ENCODE measurements at places on chromosomes 2 and 18.
A peak's percentile ranks its signal among the peaks of the same experiment; 100 is the strongest.

DNA sequence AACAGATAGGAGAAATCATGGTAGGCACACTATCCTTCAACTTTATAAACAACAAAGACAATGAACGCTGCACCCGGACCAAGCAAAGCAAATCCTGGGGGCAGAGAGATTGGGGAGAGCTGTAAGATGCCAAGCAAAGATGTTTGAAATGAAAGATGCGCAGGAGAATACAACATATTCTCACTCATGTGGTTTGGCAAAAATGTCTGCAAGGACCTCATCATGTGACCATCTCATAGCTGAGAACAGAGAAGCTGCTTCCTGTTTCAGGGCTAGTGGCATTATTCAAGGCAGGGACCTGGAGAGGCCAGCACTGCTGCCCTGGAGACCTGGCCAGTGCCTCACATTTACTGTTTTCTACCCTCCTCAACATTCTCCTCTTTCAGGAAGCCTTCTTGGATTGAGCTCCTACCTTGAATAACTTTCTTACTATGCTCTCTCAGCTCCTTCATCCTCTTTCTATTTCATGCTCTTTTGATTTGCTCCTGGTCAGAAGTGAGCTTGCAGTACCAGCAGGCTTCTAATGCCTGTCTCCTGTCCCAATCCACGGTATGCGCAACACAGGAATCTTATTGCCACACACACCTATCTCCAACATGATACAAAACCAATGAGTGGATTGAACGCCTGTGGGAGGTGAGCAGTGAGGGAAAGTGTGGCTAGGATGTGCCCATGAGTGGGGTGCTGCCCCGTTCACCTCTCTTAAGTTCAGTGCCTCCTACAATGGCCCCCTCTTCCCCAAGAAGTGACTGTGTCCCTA, 133.0 kb downstream of the CELF4 start:
- DNase-seq = no peak

- DNase-seq = no peak
Observed at GRCh38 chr2:237184192-237184918, 98.7 kb downstream of the COPS8 start.

GRCh38 chr2:155021618-155022017, 323.1 kb downstream of the KCNJ3 start:
- no peak for DNase-seq

DNA sequence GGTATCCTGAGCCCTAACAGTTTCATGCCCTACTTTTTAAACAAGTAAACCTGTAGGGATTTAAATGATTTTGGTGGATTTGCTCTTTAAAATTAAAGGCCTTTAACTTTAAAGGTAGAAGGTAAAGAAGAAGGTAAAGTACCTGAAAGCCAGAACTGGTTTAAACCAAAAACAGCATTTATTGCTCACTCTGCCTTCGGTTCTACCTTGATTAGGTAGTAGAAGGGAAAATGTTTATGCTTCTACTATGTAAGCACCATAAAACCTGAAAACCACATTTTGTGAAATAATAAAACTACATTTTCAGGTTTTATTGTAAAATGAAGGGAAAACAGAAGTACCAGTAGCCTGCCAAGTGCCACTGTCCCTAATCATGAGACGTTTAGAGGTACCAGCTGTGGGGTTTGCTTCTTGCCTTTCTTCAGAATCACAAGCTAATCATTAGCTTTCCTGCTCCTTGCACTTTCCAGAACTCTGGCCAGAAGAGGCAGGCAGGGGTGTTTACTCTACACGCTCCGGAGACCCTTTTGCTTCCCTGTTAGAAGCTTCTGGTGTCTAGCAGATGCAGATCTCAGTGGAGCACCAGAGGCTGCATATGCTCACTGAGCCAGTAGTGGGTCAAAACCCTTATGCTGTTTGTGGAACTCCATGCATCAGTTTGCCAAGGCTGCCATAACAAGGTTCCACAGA, 33.3 kb downstream of the RPIA start:
- DNase-seq = no peak

- no peak for DNase-seq
Observed at GRCh38 chr2:8028981-8029380, 652.9 kb upstream of the ID2 start.

DNA sequence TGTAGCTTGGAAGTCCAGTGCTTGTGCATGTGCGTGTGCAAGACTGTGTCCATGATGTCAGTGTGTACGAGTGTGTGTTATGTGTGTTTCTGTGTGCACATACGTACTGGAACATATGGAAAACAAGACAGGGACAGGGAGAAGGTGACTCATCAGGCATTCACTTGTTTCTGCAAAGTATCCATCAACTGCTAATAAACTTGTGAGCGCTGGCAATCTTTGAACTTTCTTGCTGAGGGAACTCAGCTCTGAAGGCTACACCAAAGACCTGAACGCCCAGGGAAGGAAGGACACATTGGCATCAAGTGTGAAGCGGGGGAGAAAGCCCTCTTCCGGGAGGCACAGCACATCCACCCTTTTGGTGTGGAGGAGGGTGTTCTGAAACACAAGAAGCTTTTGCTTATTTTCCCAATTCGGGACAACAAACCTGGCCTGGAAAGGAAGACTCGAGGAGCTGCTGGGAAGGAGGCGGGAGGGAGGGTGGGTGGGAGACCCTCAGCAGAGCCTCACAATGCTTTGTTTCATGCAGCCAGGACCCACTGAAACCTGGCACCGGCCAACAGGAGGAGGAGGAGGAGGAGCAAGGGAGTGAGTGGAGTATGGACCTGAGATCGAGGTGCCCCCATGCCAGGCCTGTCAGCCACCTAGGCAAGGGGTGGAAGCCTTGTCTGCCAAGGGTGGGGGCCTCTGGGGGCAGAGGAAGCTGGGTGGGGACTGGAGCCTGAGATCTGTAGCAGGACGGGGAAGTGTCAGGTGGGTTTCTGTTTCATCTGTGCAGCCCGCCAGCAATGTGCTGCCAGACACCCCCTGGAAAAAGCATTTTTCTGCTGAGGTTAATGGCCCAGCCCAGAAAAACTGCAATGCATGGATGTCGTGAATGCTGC, 26.8 kb downstream of the SMAD7 start:
- DNase-seq = no peak

DNA sequence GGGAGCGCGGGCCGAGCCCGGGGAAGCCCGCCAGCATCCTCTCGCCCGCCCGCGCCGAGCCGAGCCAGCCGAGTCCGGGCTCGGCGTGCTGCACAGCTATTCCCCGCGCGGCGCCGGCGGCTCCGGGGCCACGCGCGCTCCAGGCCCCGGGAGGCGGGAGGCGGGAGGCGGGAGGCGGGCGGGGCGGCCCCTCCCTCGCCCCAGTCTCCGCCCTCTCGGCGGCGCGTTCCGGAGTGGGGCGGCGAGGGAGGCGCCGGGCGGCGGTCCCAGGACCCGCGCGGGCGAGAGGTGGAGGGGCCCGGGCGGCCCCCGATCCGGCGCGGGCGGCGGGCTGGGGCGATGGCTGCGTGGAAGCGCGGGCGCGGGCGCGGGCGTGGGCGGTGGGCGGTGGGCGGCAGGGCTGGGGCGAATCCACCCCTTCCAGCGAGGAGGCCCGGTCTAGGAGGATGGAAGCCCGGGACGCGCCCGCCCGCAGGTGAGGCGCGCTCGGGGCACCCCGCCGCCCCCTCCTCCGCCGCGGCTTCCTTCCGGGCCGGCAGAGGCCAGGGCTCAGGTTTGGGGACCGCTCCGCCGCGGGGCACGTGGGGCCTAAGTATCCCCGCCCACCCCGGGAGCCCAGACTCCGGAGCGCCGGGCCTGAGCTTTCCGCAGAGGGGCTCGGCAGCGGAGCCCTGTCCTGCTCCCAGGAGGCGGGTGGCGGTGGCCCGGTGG, at the start of gene ADCY3:
ADCY3 (minus strand) TSS at position 140 of the 711 bp plus-strand sequence. CDS start 1,250 bp downstream, outside the sequence.
- DNase-seq = peak; percentile 45

DNA sequence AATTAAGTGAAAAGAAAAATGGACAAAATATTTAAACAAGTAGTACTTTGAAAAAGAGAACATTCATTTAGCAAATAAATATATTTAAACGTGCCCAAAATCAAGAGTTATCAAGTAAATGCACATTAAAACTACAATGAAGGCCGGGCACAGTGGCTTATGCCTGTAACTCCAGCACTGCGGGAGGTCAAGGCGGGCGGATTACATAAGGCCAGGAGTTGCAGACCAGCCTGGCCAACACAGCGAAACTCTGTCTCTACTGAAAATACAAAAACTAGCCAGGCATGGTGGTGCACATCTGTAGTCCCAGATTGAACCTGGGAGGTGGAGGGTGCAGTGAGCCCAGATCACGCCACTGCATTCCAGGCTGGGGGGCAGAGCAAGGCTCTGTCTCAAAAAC, 9.8 kb downstream of the STAM2 start:
- DNase-seq = no peak

GRCh38 chr2:189916651-189917050, 132.4 kb downstream of the PMS1 start:
- no peak for DNase-seq

DNA sequence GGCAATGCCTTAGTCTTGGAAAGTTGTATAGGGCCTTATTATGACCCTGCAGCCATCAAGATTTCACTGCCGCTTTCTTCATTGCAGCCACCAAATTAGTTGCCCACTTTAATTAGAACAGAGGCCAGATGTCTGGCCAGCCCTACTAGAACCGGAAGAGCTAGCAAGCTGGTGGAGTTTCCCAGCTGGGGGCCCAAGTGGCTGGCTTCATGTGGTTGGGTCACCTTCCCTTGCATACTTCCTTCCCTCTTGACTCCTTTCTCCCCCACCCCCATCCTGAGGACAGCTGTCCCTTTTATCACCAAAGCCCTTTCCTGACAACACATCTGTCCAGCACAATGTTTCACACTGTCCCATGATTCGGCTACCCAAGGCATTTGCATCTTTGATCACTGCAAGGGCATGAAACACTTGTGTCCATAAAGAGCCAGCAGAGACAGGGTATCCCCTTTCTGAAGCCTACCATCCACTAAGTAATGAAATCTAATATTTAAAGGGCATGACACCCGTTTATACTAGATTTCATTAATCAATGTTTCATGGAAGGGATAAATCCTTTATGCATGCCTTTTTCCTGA, 187.2 kb downstream of the BCL11A start:
- no peak for DNase-seq

DNA sequence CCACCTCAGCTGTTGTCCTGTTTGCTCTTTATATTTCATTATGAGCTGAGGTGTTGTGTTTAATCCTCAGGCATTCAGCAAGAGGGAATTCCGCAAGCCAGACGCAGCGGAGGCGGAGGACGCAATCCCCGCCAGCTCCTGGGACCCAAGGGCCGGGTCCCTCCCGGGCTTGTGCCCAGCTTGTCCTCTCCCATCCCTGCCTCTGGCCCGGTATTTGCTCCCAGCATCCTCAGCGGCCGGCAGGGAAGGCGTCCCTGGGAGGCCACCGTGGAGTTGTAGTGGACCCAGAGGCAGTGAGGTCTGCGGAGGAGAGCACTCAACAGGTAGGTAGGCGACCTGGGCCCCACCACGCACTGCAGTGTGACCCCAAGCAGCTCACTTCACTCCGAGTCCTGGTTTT, 42.5 kb upstream of the FOSL2 start:
- no peak for DNase-seq

GRCh38 chr2:184178229-184178628, 420.1 kb upstream of the ZNF804A start:
- no peak for DNase-seq

DNA sequence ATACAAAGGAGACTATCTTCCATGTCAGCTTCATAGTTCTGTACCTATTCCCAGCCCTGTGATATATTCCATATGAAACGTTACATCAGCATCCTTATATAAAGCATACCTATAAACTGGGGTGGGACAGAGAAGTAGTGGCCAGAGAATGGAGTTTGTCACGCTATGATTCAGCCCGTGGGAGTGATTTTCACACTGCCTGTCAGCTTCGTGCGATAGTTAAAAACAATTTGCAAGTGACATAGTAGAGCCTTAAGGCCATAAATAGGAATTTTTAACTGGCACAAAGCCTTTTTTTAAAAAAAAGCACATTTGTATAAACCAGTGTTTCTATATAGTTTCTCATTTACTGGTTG, 30.2 kb downstream of the PKP4 start:
- no peak for DNase-seq

DNA sequence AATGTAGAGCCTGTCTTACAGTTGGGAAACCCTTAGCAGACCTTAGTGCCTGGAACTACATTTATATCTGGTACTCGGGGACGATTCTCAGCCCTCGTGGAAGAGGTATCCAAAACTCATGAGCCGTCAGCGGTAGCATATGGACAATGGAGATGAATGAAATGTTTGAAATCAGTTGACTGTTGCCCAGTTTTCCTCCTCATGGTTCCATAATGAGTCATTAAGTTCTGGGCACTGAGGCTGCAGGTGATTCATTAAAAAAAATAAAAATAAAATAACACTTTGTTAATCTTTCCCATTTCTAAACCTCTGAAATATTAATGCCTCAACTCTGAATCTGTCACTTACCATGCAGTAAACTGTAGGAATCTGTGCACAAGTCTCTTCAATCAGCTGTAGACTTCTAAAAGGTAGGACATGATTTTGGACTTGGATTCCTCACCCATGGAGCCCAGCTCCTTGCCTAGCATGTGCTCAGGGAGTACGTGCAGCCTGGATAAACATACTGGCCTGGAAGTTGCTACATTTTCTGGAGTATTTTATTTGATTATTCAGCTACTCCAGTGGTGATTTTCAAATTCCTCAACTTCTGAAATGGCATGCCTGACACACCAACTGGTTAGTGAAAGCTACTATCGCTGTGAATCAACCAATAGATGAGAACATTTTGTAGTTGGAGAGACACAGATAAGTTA, 979.2 kb downstream of the CNTNAP5 start:
- no peak for DNase-seq

- no peak for DNase-seq
Observed at GRCh38 chr18:52353589-52353988, 13.6 kb downstream of the DCC start.

GRCh38 chr18:38932752-38933151, 1367.2 kb upstream of the CELF4 start:
- no peak for DNase-seq

DNA sequence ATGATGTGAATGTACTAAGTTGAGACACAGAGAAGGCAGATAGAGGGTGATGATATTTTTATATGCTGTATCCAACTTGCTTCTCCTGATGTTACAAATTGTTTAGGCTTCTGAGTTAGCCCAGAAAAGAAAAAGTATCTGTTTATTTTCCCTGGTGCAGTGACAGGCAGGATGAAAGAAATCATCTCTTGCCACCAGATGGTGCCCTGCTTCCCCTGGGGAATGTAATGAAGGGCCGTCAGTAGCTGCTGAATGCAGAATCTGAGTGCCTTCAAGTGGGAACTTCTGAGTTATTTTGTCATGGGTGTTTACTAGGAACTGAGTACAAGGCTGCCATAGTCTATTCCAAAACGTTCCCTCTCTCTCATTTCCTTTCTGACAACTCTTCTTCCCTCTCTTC, 525.6 kb downstream of the MBD2 start:
- no peak for DNase-seq
